ENCODE measurements at places on chromosomes 6 and 20.

DNA sequence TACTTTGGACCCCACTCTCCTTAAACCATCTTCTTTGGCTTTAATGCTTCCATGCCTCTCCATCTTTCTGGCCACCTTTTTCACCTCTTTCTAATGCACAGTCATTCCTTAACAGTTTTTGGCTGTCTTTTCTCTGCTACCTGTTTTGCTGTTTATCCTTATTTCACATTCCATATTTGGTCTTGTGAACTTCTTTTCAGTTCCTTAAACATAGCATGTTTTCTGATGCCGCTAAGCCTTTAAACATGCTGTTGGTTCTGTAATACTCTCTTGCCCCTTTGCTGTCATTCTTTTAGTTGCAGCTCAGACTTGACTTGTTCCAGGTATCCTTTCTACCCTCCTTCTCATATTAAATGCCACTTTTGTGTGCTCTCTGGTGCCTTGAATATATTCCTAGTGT lies 35.8 kb downstream of the TOP1 start:
- no peak for DNase-seq

DNA sequence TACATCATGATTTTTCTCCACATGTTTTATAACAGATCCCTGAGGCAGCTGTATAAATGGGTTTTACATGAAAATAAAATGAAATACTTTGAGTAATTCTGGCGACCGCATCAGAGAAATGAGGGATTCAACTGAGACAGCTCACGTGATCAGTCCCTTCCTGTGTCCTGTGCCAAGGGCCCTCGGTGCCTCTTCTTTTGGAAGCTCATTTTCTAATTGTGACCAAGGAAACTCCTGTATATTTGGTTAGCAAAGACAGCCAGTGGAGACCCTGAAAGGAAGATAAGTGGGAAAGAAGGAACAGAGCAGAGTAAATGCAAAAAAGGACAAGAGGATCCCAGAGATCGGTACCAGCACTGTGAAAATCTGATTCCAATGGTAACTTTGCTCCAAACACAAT lies 129.9 kb downstream of the FYN start:
- DNase-seq = no peak

DNA sequence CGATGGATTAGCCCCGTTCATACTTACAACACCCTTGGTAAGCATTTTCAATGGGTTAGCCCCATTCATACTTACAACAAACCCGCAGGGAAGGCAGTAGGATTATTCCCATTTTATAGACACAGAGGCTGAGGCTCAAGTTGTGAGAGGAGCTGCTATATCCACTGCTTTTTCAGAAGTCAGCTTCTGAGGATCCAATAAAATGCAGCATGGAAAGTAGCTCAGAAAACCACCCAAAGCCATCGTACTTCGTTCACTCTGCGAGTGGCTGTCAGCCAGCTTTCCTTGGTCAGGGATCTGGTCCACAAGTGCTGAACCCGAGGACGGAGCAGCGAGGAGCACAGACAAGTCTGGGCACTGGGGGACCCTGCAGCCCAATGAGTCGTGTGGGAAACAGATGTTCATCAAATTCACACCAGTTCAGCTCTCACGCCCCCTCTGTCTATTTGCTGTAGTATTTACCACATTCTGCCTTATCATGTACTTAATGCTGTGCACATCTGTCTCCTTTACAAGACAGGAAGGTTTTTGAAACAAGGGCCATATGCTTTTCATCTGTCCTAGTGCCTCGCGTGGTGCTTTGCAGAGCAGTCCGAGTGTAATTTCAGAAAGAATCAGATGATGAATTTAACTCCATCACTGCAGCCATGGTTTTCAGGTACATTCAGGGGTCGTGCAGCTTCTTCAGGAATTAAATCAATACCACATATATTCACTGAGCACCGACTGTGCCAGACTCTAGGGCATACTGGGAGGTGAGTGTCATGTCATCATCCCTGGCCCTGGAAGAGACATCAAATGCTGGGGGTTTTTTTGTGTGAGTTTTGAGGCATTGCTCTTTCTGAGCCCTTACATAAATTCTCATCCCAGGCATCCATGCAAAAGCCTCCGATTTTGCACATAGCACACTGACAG lies 256.9 kb downstream of the CDH26 start:
- DNase-seq = no peak

DNA sequence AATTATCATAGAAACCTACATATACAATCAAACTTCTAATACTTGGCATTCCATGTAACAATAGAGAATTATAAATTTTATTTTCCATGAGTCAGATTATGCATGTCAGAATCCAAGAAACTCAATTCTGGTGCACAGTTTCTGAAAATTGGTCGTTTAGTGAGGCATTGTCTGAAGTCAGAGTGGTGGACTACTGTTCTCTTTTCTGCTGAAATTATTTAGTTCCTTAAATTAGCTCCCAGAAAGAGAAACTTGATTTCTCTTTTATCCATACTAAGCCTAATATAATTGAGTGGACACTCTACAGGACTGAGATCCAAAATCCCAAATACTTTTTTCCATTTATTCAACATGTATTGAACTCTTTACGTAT lies 265.5 kb downstream of the ALDH8A1 start:
- DNase-seq = no peak

DNA sequence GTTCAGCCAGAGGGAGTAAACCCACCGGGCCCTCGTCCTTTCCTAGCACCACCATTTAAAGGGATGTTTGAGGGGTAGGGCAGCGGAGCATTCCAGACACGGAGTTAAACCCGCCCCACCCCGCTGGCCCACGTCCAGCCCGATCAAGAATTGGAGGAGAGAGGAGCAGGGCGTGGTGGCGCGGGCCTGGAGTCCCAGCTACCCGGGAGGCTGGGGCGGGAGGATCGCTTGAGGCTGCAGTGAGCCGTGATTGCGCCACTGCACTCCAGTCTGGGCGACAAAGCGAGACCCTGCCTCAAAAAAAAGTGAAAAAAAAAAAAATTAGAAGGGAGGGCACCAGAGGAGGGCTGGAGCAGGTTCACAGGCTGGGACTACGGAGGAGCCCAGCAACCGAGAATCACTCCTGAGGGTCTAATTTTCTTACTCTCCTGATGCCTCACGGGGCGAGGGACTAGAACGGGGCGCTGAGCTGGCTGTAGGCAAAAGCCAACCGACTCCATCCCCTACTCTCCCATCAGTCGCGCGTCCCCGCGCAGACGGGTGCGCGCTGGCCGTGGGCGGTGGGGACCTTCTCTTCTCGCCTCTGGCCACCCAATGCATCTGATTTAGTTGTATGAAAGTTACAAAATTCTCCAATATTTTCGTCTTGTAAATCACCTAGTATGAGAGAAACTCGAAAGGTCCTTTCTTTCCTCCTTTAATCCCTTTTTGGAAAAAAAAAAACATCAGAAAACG lies 6.1 kb upstream of the HSPA1B start:
- DNase-seq = peak; percentile 61

GRCh38 chr6:75143191-75143590 lies 62.7 kb downstream of the COL12A1 start:
- no peak for DNase-seq

GRCh38 chr6:32937230-32937633 lies 3.6 kb downstream of the HLA-DMB start:
- DNase-seq = no peak

GRCh38 chr6:6842291-6842690 lies 253.8 kb downstream of the LY86 start:
- no peak for DNase-seq

DNA sequence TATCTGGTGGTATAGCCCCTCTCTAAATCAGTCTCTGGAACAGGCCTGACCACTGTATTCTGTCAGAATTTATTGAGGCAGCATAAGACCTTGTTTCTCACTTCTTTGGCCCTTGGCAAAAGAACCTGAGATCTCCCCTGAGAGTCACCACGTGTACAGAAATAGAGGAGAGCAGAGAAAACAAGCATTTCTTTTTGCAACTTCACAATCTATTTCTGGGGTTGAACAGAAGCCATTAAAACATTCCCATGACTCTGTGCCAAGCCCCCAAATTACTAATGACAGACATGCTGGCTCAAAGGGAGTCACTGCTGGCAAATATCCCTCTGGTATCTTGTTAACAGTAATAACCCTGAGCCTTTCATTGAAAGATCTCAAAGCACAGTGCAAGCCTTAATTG lies 395.3 kb downstream of the MAFB start:
- DNase-seq = no peak

GRCh38 chr6:107591346-107591745 lies 101.4 kb downstream of the SOBP start:
- no peak for DNase-seq

DNA sequence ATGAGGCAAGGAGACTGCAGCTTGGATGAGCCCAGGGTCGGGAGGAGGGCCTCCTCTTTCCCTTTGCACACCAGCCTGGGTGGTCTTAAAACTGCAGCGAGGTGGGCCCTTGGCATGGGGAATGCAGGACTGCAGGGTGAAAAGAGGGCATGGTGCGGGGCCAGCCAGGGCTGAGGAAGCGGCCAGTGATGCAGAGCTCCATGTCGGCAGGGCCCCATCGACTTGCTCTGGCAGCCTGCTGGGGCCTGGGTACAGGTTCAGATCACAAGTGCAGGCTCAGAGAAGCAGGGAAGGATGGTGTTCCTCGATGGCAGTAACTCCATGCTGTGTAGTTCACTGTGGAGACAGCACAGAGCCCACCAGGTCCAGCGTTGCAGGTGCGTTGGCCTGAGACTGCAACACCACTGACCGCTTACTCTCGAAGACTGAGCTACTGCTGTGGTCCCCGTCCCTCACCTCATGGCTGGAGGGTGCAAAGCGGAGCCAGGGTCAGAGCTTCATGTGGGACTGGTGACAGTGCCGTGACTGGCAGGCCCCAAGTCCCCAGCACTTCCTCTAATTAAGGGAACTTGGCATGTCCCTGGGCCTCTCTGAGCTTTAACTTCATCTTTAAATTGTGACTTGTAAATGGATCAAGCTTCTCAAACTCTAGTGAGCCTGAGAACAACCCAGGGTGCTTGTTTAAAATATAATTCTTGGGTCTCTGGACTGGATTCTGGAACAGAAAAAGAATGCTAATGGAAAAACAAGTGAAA lies 223.2 kb downstream of the SYNDIG1 start:
- peak; percentile 10 for DNase-seq

DNA sequence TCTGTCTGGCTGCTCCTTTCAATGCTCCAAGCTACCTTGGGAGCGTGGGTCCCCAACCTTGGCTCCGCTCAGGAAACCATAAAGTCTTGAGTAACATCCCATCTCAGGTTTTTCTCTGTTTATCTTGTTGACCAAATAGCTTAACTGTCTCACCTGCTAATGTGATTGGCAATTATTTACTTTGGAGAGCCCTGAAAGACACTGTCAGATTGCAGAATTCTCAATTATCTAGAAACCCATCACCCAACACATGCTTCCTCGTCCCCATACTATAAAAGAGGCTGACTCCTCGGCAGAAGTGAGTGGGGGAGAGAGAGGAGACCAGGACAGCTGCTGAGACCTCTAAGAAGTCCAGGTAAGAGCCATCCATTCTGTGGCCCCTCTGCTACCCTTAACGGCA lies at the start of gene BPIFA1:
BPIFA1 (plus strand) TSS at position 301 of the 400 bp plus-strand sequence. CDS start 1,716 bp downstream, outside the sequence.
- no peak for DNase-seq

DNA sequence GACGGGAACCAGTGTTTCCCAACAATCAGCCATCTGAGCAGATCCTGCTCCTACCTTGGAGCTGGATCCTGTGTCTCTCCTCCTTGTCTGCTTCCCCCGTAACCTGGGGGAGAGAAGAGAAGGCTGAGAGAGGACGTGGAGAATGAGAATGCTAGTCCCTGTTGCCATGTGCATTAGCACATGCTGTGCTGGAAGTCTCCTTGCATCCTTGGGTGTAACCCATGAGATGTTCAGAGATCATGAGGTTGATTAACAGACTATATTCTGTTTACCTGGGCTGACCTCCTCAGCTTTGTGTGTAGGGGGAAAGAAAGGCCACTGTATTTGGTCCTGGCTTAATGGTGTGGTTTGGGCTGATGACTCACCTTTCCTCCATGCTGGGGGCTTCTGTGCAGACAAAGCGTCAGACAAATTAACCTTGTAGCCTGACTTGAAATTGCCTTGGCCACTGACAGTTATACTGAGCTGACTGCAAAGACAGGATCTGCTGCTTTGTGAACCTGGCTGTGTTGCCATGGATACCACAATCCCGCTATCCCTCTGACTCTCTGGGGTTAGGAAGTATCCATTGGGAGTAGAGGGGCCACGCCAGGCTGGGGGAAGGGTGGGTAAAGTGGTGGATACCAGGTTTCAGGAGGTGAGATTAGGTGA lies 243.7 kb upstream of the CHD6 start:
- no peak for DNase-seq

GRCh38 chr20:64110411-64111068 lies 3.2 kb upstream of the NPBWR2 start:
- DNase-seq = no peak

GRCh38 chr6:122145246-122145645 lies 254.2 kb upstream of the HSF2 start:
- no peak for DNase-seq

DNA sequence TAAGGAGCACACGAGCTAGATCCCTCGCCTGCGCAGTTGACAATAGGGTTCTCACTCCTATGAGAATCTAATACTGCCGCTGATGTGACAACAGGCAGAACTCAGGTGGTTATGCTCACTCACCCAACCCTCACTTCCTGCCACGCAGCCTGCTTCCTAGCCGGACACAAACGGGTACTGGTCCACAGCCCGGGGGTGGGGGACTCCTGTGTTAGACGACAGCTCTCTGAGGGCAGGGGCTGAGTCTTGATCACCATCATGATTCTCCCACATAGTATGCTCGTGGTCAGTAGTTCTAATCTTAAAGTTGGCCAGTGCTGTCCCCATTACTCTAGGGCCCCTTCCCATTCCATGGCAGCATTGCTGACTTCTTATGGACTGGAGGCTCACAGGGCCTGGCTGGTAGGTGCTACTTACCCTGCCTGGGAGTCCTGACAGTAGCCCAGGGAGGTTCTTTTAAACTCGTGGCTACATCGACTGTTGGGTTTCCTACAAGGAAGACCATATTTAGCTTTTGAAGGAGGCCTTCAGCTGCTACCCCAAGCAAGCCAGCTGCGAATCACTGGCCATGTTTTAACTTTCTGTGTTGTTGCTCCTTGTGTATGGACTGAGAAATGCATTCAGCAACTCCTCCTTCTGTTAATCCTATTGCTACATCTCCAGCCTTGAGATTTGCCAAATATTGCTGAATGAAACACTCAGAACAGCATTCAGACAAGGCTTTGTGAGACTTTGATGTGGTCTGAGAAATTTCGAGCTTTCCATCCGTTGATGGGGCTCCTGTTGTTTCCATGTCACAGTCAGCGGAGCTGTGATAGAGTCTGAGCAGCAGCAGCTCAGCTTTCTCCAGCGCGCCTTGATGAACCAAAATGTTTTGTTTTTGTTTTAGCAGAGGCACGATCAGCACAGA lies 300.3 kb downstream of the NRN1 start:
- DNase-seq = no peak

DNA sequence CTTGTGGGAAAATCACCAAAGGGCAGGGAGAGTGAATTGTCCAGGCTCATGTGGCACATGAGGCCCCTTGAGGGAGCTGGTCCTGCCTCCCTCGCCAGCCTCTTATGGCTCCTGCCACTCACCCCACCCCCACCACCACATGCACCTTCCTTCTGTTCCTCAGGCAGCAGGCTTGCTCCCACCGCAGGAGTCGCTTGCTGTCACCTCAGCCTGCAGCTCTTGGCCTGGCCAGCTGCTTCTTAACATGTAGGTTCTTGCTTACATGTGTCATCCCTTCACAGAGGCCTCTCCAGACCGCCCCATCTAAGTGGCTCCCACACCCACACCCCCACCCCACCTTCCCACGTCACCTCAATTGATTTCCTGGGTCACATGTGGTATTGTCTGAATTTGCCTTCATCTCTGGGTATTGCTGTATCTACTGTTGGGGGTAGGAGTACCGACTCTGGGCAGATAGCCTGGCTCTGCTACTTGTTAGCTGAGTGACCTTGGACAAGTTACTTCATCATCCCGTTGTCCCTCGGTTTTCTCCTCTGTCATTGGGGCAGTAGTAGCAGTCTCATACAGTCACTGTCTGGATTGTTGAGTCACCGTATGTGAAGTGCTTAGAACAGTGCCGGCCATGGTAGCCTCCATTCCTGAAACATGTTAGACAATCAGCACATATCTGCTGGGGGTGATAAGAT lies 41.7 kb downstream of the SLC9A8 start:
- DNase-seq = no peak

Measured in D341Med (cell line).